ENCODE measurements at places on chromosomes 3 and 15. TPM values are rescaled to one million over a fixed set of nuclear protein-coding genes. Genes with fewer than 3 reads are reported as not detected.

CILP gene
- 0.61 TPM for polyA plus RNA-seq

- no peak for DNase-seq
These were observed 193.6 kb upstream of the SATB1 start for GRCh38 chr3:18618723-18619122.

- no peak for DNase-seq
These were observed 247.0 kb downstream of the STXBP5L start for GRCh38 chr3:121155028-121155427.

DNA sequence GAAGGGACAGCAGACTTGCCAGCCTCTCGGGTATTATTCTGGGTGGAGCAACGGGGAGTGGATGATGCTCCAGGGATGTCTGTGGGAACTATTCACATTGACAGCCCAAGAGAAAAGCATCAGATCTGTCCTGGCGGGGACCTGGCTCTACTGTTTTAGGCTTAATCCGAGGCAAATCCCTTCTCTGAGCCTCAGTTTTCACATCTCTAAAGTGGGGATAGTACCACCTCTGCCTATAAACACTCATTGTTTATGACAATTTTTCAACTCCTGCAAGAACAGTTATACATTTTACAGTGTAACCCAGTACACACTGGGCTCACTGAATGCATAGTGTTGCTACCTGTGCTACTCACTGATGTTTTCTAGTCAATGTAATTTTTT is 9.3 kb downstream of the PDIA5 start:
- no peak for DNase-seq
